Cerebellum (tissue), 4 donors: ENCODE measurements at places on chromosomes 11 and 22. TPM values are rescaled to one million over a fixed set of nuclear protein-coding genes. Genes with fewer than 3 reads are reported as not detected.

RAG1 gene
- 0.36 TPM for total RNA-seq

MRPL11 gene
- 13.1 TPM for total RNA-seq

LMO2 gene
- total RNA-seq: 16.1 TPM

OR8G5 gene
- total RNA-seq: not detected

GLB1L3 gene
- 0.45 TPM for total RNA-seq

CCDC73 gene
- 0.36 TPM for total RNA-seq

RIC3 gene
- 68.1 TPM for total RNA-seq

BDNF gene
- 1.5 TPM for total RNA-seq

P2RY2 gene
- 0.09 TPM for total RNA-seq

DNA sequence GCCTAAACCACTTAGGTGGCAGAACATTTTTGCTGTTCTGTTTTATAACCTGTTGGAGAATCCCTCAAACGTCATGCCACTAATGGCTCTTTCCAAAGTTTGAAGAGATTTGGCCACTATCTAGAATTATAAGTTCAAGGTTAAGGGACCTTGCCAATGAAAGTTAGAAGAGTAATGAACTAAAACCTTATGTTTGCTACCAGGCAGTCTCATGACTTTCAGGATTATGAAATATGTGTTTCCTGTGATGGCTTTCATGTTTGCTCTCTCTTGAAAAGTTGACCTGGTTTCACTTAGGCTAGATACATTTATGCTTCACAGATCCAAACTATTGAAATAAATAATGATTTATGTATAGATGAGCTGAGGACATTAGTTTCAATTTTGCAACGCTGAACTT is 340.0 kb downstream of the LRRC4C start:
- no peak for DNase-seq

DNA sequence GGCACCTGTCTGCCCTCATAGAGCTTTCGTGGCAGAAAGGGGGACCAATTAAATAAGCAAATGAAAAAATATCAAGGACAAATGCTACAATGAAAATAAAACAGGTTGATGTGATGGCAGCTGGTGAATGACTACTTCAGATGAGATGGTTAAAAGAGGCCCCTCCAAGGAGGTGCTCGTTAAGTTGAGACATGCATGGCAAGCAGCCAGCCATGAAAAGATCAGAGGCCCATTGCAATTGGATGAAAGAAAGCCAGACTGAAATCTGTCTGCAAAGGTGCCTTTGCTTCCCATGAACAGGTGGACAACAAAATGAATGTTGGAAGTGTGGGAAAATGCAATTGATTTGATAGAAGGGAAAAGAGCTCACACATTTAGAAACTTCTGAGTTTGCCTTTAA is 848 bp upstream of the TRPC6 start:
- no peak for DNase-seq

DNA sequence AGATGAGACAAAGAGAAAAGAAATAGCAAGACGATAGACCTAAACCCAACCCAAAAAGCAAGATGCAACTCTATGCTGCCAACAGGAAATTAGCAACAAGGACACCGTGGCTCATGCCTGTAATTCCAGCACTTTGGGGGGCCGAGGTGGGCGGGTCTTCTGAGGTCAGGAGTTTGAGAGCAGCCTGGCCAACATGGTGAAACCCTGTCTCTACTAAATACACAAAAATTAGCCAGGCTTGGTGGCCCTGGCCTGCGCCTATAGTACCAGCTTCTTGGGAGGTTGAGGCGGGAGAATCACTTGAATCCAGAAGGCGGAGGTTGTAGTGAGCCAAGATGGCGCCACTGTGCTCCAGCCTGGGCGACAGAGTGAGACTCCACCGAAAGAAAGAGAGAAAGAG is 24.3 kb upstream of the IL10RA start:
- DNase-seq: no peak

GRCh38 chr11:46381819-46382645 is 563 bp downstream of the MDK start:
- DNase-seq: no peak

GRCh38 chr11:93407777-93408401 is 77.3 kb downstream of the DEUP1 start:
- DNase-seq: no peak

DNA sequence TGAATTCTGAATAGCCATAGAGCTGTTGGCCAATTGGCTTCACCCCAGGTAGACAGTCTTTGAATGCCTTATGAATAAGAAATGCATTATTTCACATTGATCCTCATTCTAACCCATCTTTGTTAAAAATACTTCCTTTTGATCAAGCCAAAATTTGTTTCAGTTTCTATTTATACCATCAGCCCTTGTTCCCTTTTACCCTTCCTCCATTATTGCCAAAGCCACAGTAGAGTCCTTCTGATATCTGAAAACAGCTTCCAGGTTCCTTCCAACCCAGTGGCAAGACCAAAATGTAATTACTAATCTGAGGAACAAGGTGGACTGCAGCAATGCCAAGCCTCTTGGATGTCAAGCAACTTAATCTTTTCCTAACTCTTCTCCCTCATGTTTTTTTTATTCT is 458.8 kb downstream of the BUD13 start:
- no peak for DNase-seq

GRCh38 chr11:118699506-118700220 is 20.2 kb upstream of the TREH start:
- no peak for DNase-seq

GRCh38 chr22:48240148-48240934 is 1477.9 kb downstream of the TBC1D22A start:
- DNase-seq: no peak

DNA sequence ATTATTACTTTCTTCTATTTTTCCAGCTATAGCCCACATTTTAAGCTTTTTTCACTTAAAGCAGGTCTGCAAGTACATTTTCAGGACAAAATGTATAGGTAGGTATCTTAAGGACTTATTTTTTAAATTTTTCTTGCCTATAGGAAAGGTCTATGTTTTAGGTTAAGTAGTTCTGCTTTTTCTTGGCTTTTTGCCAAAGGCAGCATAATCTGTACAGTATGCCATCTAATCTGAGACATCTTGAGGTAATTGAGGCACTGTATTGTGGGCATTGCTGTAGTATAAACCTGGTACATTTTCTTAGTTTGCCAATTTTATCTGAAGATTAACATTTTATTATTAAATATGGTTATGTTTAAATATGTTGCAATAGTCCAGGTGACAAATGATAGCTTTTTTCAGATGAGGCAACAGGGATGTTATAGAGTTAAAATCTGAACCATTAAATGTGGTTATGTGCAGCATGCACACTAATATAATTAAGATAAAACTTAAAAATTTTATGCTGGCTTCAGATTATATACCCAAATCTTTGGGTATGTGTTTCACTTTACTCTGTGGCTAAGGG is 42.9 kb downstream of the QSER1 start:
- no peak for DNase-seq

DNA sequence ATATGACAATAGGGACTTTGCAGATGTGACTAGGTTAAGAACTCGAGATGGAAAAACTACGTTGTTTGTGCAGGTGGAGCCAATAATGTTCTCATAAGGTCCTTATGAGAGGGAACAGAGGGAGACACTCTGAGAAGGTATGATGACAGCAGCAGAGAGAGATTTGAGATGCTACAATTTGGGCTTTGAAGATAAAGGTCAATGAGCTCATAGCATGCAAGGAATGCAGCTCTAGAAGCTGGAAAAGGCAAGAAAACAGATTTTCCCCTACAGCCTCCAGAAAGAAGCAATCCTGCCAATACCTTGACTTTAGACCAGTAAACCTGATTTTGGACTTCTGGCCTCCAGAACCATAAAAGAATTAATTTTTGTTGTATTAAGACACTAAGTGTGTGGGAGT is 21.1 kb downstream of the FAM76B start:
- no peak for DNase-seq

GRCh38 chr11:126350836-126351235 is 4.7 kb upstream of the ST3GAL4 start:
- no peak for DNase-seq

DNA sequence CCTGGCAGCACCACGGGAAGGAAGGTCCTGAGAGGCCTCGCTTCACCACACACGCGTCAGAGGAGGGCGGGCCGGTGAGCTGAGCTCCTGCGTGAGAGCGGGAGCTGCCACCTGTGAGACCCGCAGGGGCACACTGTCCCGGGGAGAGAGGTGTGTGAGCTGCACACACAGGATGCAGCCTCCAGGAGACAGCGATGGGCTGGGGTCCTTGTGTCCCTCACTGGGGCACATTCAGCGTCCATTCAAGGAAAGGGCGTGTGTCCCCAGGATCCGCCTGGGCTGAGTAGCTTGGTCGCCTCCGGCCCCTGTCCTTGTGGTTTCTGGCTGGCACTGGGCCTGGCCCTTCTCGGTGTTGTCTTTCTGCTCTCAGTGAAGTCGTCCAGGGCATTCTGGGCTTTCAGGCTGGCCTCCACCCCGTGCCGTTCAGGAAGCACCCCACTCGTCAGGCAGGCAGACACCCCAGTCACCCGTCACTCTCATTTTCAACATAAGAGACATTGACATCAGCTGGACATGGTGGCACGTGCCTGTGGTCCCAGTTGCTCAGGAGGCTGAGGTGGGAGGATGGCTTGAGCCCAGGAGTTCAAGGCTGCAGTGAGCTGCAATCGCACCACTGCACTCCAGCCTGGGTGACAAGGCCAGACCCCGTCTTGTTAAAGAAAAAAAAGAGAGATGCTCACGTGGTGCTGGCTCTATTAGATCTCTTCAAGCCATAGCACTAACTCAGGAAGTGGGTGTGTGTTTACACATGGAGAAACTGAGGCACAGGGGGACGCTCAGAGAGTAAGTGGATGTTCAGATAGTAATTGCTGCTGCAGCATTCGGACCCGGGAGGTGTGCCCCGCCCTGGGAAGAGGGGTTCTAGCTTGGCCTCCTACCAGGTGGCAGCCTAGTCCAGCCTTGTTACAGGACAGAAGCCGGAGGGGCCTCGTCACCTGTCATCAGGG is 1081.6 kb downstream of the BRD1 start:
- DNase-seq: no peak

DNA sequence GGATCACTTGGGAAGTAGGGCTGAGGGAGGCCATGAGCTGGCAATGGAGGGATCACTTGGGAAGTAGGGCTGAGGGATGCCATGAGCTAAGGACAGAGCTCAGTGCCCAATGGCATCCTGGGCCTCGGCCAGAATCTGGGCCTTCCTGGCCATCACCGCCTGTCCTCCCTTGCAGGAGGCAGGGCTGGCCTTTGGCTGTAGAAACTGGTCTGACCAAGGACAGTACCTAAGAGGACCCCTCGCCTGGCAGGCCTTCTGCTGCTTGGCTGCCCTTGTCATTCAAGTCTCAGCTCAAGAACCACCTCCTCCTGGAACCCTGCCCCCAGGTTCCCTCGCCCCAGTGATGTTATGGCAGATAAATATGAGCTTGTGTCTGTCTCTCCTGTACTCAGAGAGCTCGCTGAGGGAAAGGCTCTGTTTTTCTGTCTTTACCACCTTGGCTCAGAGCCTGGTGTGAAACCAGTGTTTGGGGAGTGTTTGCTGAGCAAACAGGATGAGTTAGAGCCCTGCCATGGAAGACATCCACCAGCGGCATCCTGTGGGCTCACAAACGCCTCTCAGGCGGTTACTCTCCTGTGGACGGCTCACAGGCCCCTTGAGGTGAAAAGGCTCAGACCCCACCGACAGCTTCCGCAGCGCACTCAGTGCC is 19.3 kb upstream of the RASL10A start:
- peak; percentile 73 for DNase-seq

DNA sequence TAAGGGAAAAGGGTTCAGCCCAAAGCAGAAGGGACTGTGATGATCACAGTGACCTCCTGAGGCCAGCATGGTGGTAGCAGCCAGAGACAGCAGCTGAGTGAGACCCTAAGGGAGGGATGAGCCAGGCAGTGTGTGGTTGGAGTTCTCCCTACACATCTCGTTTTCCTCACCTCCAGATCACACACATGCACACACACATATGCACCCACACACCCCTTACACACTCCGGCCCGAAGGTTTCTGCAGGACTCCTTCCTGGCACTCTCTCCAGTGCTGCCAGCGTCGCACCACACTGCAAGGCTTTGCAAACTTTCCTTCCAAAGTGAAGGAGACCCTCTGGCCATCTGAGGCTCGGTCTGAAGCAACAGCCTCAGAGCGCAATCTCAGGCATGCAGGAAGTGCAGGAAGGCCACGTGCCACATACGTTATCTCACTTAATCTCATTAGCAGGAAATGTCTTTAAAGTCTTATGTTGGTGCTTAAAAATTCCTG is 26.9 kb upstream of the TP53I11 start:
- no peak for DNase-seq

- no peak for DNase-seq
Measured at GRCh38 chr11:61045271-61045670, 57.0 kb upstream of the CD5 start.

GRCh38 chr22:44111562-44112155 is 69.1 kb upstream of the PARVG start:
- no peak for DNase-seq

GRCh38 chr11:130725421-130726233 is 190.7 kb downstream of the SNX19 start:
- no peak for DNase-seq

- DNase-seq: no peak
Measured at GRCh38 chr11:2769409-2770095, 69.8 kb upstream of the KCNQ1OT1 start.

DNA sequence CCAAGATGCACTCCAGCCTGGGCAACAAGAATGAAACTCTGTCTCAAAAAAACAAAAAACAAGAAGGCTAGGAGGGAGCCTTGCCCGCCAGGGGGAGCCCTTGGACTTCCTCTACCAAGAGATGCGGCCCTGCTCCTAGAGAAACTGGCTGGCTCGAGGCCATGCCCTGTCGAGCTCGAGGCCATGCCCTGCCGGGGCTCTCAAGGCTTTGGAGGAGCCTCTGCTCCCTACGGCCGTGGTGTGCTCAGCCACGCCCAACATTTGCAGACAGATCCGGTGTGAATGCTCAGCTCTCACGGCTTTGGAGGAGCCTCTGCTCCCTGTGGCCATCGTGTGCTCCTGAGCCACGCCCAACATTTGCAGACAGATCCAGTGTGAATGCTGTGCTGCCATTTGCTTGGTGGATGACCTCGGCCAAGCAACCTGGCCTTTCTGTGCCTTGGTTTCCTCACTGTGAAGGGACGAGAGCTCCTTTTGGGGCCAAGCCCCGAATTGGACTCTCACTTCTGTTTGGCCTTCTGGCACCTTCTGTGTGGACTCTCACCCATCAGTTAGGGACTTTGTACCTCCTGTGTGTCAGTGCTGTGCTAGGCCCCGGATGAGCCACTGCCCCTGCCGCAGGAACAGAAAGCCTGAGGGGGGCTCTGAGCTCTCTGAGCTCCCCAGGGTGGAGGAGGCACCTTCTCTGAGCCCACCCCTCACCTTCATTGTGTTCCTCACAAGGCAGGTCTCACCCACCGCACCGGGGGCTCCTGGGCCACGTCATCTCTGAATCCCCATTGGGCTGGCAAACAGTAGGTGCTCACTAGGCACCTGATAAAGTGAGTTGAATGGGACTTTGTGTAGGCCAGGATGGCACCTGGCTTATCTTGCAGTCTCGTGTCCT is 14.1 kb downstream of the C11orf24 start:
- peak; percentile 87 for DNase-seq
